Fibroblast of the aortic adventitia (primary cell): ENCODE measurements at places on chromosomes 7 and 10. TPM values are rescaled to one million over a fixed set of nuclear protein-coding genes. Genes with fewer than 3 reads are reported as not detected.

DNA sequence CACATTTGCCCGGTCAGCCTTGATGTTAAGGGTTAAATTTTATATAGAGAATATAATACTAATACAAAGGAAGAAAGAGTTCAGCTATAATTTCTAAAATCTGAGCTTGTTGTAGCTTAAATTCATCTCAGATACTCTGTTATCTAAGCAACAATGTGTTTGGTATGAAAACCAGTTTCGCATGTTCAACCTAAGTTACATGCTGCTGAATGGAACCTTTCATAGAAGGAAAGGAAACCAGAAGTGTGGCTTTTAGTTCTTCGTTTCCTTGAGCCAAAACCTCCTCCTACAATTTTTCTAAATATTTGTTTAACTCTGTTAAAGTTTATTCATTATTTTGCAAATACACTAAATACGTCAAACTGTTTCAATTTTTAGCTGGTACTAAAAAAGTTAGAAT is 18.5 kb downstream of the AGR2 start:
- no peak for DNase-seq

The ACSM6 gene
- not detected in 2 replicates for total RNA-seq

The MEOX2 gene
- total RNA-seq = 2.6 and 13.0 TPM in 2 replicates

- no peak for DNase-seq
Measured at GRCh38 chr10:125257521-125258108, 97.3 kb upstream of the CTBP2 start.

DNA sequence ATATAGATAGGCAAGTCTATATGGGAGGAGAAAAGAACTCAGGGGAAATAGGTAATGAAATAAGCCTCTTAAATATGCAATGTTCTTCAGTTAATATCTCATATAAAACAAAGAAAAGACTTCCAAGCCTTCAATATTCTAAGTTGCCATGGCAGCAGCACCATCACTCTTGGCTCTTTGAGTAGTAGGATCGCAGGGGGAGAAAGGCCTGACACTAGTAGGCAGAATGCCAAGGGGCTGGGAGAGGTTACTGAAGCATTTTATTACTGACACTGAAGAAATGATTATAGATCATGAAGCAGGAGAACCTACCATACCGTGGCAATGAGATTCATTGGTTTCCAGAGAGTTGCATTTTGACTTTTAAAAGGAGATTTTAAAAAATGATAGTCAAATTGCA is 193.9 kb downstream of the NXPH1 start:
- no peak for DNase-seq

The PIP4K2A gene
- total RNA-seq = 52.2 and 198 TPM in 2 replicates

DNA sequence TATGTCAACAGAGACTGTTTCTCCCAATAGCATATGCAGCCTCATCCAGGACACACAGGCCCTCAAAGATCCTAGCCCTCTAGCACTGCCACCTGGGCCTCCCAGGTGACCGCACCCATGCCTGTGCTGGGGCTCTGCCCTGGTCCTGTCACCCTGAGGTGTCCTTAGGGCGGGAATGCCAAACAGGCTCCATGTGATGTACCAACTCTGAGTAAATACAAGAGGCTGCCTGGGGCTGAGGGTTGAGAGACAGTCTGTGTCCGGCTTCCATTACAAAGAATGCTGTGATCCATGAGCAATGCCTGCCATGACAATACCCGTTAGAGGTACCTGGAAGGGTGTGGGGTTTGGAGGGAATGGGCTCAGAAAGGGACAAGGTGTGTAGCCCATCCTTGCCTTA is 83.0 kb upstream of the KAT6B start:
- no peak for DNase-seq

DNA sequence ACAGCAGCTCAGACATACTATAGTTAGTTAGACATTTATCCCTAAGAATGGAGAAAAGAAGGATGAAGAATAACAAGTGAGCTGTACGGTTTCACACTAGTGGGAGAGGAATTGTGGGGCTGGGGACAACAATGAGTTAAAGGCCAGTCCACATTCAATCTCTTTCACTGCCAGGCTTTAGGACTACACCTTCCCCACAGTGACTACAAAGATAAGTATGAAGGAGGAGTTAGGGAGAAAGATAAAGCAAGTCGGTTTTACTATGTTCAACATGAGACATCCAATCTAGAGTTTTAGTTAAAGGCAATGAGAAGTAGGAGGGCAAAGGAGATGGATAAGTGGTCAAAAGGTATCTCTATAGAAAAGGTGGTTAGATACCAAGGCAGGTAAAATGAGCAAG is 16.3 kb downstream of the ARHGAP12 start:
- DNase-seq = peak; percentile 58

The CHAT gene
- total RNA-seq = not detected in 2 replicates

GRCh38 chr7:109950821-109951564 is 1139.9 kb upstream of the LRRN3 start:
- DNase-seq = no peak

- no peak for DNase-seq
Measured at GRCh38 chr7:157521752-157522151, 184.9 kb downstream of the DNAJB6 start.

DNA sequence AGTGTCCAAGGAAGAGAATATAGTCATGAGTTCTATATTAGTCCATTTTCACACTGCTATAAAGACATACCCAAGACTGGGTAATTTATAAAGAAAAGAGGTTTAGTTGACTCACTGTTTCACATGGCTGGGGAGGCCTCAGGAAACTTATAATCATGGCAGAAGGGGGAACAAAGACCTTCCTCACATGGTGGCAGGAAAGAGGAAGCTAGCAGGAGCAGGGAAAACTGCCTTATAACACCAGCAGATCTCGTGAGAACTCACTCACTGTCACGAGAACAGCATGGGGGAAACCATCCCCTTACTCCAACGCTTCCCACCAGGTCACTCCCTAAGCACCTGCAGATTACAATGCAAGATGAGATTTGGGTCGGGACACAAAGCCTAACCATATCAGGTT is 139.0 kb upstream of the ZNF438 start:
- no peak for DNase-seq

GRCh38 chr7:67671006-67671548 is 674.4 kb downstream of the TYW1 start:
- no peak for DNase-seq

- DNase-seq = peak; percentile 84
Measured at GRCh38 chr10:106424054-106424453, 740.5 kb downstream of the SORCS1 start.
